ENCODE measurements at places on chromosomes 7 and 10.

DNA sequence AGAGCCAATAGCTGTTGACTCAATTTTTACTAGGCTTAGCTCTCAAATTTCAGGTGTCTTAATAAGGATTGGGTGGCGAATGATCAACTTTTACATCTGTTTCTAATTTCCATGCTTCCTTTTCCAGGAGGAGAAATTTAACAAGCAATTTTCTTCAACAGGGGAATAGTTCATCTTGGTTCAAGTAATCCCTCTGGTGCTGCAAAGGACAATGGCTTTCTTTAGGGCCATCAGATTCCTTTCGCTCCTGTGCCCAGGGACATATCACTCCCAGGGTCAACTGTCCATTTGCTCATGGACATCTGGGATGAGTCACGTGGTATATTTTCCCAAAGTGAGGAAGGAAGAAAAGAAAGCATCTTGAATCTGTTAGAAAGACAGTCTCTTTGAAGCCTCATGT lies 313.3 kb downstream of the FRMD4A start:
- no peak for DNase-seq

DNA sequence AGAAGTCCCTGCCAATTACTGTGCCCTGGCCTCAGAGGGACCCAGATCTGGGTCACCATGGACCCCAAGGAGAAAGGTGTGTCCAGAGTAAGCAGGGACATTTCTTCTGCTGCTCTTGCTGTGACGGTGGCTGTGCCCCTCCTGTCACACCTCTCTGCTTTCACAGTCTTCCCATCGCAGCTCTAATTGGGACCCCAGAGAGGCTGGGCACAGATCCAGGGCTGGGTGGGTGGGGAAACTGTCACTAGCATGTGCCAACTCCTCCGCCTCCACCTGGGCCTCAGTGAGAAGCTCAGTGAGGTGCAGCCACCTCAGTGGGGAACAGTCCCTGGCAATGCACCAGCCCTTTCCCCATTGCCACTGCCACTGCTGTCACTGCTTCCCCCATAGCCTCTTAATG lies 37.3 kb upstream of the ADCYAP1R1 start:
- DNase-seq, result peak; percentile 49

DNA sequence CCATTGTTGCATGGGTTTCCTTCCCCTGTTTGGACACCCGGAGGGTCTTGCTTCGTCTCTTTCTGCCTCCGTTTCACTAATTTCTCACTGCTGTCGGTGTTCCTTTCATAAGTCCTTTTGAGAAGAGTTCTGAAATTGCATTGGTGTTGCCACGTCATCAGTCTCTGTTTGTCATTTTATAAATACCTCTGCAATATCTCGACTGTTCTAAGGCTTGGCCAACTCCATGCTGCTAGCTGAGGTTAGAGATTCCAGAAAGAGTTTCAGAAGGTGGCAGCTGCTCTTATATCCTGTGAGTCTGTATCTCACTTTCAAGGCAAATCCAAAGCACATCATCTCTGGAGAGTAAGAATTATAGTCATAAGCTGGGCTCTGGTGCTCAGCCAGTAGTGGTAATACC lies 148.0 kb upstream of the INSYN2A start:
- DNase-seq, result no peak

- no peak for DNase-seq
These were observed 109.7 kb downstream of the ELMO1 start for GRCh38 chr7:37338966-37339365.

DNA sequence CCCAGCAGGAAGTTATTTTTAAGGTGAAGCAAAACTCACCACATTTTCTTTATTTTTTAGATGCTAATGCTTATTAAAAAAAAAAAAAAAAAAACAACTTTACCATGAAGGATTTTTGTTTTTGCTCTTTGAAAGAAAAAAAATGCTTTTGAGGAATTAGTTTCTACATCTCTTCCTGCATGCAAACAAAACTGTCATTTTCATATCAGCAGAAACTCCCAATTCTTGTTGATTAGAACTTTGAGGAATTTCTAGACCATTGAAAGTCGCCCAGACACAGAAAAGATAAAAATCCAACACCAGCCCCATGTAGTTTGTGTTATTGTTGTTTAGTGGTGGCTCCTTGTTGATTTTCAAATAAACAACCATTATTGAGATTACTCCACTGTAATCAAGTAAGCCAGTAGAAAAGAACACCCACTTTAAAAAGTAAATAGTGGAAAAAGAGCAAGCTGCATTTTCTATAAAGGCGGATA lies 14.3 kb downstream of the SKIDA1 start:
- DNase-seq, result no peak

DNA sequence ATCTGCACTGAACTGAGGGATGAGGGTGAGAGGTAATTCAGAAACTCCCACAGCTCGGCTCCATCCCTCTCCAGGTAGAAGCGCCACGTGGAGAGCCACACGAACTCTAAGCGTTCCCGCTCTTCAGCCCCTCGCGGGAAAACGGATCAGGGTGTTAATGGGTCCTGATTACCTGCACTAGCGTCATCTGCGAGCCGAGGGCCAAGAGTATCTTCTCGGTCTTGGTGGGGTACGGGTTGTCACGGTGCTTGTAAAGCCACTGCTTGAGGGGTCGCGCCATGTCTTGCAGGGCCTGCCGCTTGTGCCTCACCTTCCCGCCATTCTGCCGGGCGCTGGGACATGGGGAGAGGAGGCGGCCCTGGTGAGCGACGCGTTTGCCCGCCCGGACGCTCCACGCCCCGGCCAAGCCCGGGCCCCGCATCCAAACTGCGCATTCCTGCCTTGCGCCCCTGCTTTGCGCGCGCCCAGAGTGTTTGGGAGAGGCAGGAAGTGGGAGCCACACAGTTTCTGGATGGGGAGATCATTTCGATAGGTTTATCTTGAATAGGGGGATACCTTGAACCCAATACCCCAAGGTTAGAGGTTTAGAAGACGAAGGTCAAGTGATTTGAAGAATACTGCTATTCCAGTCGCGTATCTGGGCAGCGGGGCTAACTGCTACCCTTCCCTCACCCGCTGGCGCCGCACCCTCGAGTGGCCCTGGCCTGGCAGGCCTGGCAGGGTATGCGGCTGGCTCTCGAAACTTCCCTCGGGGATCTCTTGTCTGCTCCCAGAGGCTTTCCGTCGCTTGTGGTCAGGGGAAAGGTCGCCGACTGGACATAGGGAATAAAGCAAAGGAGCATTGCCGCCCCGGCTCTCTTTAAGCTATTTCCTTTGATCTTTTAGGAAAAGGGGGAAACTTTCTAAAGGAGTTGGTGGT lies 4.2 kb downstream of the MKX start:
- no peak for DNase-seq

- DNase-seq, result no peak
These were observed 22.6 kb upstream of the TNS3 start for GRCh38 chr7:47604496-47604890.

DNA sequence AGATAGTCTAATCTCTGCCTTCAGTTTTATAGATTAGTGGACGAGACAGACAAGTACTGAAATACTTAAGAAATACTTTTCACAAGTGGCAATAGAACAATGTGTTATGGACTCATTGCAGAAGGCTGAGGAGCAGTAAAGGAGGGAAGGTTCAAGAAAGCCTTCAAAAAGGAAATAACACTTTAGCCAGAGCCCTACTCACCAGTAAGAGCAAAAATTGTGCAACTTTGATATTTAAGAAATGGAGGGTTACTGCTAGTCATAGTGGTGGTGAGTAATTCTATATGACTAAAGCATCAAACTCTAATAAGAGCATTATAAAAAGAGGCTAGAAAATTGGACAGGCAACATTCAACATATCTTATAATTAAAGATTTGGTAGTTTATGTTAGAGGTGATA lies 28.8 kb downstream of the PTPN12 start:
- DNase-seq, result no peak

DNA sequence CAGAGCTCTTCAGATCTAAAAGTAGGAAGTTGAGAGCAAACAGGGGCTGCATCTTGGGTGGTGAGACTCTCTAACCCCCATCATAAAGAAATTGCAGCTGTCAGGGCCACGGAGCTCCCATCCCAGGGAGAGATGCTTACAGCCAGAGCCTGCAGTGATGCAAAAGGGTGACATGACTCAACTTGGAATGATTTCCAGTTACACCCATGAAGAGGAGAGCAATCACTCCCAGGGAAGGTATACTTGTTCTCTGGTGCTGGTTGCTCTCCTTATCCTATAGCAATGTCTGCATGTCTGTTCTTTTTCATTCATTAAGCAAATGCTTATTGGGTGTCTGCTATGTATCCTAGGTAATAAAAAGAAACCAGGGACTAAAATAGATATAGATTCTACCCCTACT lies 228.0 kb downstream of the RAB11FIP2 start:
- no peak for DNase-seq

DNA sequence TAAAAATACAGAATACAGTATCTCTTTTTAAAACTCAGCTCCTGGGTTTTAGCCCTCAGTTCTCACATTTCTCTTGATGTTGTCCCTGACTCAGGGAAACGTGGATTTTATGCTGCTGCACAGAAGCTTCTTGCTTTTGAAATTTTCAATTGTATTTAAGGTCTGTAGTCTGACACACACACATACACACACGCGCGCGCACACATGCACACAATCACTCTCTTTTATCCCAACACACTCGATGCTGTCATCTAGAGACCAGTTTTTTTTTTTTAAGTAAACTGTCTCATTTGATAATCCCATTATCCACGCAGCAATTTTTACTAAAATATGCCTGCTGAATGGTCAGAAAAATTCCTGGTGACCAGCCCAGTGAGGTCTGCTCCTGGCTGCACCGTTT lies 108.6 kb downstream of the KMT2E start:
- DNase-seq, result no peak

GRCh38 chr10:20582041-20582440 lies 315.1 kb downstream of the NEBL start:
- DNase-seq, result no peak

GRCh38 chr7:138865843-138866242 lies 67.8 kb upstream of the ATP6V0A4 start:
- DNase-seq, result no peak

- DNase-seq, result no peak
These were observed 75.3 kb upstream of the CPXM2 start for GRCh38 chr10:123966896-123967231.

DNA sequence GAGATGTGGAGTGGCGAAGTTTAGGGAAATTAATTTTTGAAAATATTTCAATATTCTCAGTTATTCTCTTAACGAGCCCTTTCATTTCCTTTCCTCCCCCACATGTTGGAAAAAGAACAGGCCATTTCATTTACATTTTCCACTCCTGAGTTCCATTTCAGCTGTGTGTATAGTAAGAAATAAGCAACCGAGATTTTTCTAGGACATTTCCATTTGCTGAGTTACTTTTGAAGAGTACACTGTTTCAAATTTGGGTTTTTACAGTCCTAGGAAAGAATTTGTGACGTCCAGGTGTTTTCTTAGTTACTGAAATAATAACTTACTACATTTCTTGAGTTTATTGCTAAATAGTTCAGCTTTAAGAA lies 1.2 kb downstream of the SEPTIN7 start:
- DNase-seq, result no peak

DNA sequence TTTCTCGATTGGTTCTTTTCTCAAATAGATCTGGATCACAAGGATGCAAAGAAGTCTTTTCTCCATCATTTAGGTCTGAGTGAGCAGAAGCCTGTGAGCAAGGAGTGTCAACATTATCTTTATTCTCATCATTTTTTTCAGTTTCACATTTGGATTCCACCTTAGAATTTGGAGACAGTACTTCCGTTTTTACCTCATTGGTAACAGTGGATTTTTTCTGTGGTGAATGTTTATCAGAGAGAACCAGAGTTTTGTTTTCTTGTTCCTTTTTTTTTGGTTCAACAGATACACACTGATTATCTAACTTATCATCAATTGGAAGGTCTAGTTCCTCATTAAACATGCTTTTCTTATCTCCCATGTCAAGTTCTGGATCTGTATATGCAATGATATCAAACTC lies 151.3 kb downstream of the GALNT11 start:
- DNase-seq, result no peak

- no peak for DNase-seq
These were observed 20.5 kb downstream of the MPP7 start for GRCh38 chr10:28282336-28282735.

- DNase-seq, result no peak
These were observed 75.5 kb upstream of the PCGF5 start for GRCh38 chr10:91144961-91145360.

DNA sequence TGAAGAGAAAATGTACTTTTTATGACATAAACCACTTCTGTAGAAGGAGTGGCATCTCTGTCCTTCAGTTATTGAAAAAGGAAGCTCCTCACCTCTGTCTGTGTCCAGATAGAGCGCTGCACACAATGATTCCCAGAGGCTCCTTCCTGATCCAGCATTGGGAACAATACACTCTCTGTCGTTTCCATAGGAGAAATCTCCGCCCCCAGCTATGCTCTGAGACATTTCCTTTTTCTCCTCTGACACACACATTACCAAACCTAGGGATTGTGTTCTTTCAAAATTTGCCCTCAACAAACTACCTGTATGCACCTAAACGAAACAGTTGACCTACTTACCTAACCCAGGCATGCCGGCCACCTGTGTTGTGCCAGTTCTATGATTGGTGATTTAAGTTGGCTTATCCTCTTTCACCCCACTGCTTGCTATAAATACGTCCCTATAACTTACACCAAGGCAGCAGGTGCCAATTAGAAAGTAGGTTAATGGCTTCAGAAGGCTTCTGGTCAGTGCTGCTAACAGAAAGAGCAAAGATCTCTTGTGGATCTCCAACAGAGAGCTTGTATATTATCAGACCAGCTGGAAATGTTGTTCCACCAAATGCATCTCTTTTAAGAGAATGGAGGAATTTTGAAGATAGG lies 140.1 kb upstream of the JCAD start:
- no peak for DNase-seq

- DNase-seq, result no peak
These were observed 44.2 kb downstream of the ZMIZ1 start for GRCh38 chr10:79112881-79113431.

DNA sequence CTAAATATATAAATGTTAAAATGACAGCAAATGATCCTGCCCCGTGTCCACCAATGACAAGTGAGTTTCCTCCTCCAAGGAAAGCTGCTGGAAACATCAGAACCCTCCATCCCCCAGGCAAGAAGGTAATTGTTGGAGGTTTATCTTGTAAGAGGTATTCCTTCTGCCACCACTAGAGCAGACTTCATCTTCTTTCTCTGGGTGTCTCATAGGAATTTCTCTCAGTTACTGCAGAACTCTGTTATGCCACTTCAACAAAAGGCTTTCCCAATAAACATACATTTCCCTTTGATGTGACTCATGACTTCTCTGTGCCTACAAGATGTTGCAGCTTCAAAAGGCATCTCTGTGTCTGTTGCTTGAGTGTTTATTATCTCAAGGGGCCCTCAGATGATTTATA lies 279.1 kb downstream of the BMPER start:
- DNase-seq, result no peak

DNA sequence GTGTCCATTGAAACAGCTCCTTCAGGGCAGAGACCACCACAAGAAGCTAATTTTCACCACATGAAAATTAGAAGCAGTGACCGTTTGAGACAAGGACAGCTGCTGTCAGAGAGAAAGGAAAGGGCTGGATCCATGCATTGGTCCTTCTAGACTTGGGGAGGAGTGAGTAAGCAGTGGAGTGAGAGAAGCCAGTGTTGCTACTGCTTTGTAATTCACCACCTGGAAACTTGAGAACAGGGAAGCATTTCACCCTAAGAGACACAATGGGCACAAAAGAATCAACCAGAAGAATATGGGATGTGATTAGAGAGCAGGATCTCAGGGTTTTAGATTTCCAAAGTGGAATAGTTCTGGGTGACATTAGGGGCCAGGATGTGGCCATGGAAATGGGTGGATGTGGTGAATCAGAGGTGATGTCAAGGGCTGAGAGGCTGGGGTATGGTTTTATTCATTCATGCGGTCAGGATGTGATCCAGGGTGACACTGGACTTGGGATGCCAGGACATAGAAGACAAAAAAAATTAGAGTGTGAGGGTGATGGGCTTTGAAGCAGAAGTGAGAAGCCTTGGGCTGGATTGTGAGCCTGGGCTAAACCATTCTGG lies 61.6 kb downstream of the DENND11 start:
- no peak for DNase-seq

- DNase-seq, result no peak
These were observed 524.1 kb downstream of the GLRX3 start for GRCh38 chr10:130660266-130660665.
